ENCODE measurements at places on chromosomes 12 and 14. TPM values are rescaled to one million over a fixed set of nuclear protein-coding genes. Genes with fewer than 3 reads are reported as not detected.
A peak's percentile ranks its signal among the peaks of the same experiment; 100 is the strongest.

DNA sequence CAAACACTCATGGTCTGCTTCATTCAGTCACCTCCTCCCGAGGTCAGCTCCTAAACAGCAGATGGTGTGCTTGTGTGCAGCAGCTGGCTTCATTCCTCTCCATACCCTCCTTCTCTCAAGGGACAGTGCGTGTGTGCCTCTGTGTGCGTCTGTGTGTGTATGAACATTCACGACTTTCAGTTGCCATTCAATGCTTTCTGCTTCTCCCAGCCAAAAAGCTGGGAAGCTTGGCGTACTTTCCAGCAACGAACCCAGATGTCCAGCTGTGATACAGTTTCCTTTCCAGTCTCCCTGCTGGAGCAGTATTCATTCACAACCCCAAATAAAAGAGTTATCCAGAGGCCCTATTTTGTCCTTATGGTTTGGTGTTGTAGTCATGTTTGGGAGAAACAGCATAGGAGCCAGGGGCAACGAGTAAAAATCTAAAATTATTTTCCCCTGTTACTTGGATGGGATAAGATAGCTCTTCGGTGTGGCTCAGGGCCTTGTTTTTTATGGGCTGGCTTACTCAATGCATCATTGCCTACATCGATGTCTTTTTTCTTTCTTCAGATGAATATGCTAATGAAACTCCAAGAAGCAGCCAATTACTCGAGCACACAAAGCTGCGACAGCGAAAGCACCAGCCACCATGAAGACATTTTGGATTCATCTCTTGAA lies 379.3 kb downstream of the NAV3 start:
- no peak for DNase-seq

DNA sequence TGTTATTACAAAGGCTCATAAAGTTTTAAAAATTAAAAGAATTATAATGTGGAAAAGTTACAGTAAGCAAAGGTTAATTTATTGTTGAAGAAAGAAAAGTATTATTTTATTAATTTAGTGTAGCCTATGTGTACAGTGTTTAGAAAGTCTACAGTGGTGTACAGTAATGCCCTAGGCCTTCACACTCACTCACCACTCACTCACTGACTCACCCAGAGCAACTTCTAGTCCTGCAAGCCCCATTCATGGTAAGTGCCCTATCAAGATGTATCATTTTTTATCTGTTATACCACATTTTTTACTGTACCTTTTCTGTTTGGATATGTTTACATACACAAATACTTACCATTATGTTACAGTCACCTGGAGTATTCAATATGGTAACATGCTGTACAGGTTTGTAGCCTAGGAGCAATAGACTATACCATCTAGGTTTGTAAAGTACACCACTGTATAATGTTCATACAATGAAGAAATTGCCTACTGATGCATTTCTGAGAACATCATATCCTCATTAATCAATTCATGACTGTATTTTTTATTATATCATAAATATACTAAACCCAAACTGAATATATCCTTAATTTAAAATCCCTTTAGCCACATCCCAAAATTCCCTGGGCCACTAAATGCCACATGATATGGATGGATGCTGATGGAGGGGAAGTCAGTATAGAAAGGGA lies 43.6 kb upstream of the NID2 start:
- no peak for DNase-seq

DNA sequence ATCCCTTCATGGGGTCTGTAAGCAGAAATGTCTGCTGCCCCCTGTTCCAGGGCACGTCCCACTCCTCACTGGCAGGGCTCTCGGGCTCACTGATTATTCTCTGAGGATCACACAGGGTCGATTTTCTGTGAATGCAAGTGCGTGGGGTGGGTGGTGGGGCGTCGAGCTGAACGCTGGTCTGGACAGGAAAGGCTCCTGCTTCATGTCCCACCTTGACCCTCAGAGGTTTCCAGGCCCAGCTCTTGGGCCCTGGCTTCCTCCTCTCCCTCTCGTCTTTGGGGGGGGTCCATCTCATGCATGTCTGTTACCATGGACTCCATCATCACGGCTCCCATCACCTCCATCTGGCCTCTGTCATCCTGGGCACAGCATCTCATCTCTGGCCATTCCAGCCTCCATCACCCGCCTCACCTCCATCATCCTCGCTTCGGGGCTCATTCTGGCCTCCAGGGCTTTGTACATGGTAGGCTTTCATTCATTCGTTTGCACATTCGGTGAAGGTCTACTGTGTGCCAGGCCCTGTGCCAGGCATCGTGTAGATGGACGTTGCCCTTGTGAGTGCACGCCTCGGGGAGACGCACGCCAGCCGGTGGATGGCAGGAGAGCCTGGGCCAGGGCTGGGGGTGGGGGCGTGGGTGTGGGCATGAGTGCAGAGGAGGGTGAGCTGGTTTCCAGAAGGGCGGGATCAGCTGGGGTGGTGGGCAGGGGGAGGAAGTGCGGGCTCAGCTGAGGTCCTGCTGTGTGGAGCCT lies 34.7 kb downstream of the RTL1 start:
- DNase-seq = no peak

The LBHD2 gene
- not detected for total RNA-seq

- DNase-seq = no peak
Observed at GRCh38 chr14:105336477-105337287, 22.1 kb downstream of the PACS2 start.

DNA sequence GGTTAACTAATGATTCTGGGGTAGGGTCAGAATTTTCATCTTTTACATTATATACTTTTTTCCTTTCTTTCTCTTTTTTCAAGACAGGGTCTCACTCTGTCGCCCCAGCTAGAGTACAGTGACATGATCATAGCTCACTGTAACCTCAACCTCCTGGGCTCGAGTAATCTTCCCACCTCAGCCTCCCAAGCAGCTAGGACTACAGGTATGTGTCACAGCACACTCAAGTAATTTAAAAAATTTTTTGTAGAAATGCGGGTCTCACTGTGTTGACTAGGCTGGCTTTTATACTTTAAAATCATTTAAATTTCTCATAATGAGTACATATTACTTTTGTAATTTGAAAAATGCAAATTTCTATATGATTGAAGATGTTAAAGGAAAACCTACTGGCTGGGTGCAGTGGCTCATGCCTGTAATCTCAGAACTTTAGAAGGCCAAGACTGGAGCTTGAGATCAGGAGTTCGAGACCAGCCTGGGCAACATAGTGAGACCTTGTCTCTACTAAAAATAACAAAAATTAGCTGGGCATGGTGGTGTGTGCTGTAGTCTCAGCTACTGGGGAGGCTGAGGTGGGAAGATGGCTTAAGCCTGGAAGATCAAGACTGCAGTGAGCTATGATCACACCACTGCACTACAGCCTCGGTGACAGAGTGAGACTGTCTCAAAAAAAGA lies 25.7 kb downstream of the R3HDM2 start:
- DNase-seq = no peak

- DNase-seq = no peak
Observed at GRCh38 chr14:71923513-71923912, 8.7 kb upstream of the RGS6 start.

- DNase-seq = peak; percentile 37
Observed at GRCh38 chr12:117907108-117907689, 61.6 kb downstream of the KSR2 start.

The ERP27 gene
- 0.37 TPM for total RNA-seq

The RAD51AP1 gene
- 14.7 TPM for total RNA-seq

The CLEC9A gene
- total RNA-seq = not detected

- DNase-seq = no peak
Observed at GRCh38 chr12:93099792-93100191, 170.7 kb upstream of the EEA1 start.

DNA sequence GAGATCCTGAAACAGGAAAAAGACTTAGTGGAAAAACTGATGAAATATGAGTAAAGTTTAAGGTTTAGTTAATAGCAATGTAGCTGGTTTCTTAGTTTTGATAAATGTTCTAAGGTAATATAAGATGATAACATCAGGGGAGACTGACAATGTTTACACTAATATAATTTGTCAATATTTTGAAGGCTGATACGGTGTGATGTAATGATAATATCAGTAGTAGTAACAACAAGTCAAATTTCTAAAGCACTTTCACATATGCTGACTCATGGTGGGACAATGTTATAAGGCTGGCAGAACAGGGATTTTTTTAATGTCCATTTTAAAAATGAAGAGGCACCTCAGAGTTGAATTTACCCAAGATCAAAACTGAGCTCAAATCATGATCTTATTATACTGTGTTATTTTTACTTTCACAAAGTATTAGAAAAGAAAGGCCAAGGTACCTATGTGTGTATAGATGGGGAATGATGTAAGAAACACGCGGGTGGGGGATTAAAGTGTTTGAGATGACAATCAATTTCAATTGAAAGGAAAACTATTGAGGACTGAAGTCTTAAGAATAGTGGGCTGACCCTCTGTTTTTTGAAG lies 2.4 kb upstream of the FLRT2 start:
- no peak for DNase-seq

The WNT5B gene
- total RNA-seq = 0.08 TPM

The ACOT4 gene
- total RNA-seq = 3.3 TPM

The MYF6 gene
- not detected for total RNA-seq

GRCh38 chr12:64243809-64244208 lies 21.7 kb upstream of the KICS2 start:
- DNase-seq = no peak

The SLC25A21 gene
- total RNA-seq = not detected

The PAPLN gene
- 0.25 TPM for total RNA-seq

GRCh38 chr14:49497267-49497666 lies 88.9 kb downstream of the RPS29 start:
- no peak for DNase-seq

The ABCC9 gene
- total RNA-seq = not detected

- no peak for DNase-seq
Observed at GRCh38 chr12:88897723-88898122, 317.5 kb upstream of the KITLG start.

The PLEKHH1 gene
- total RNA-seq = 11.0 TPM

DNA sequence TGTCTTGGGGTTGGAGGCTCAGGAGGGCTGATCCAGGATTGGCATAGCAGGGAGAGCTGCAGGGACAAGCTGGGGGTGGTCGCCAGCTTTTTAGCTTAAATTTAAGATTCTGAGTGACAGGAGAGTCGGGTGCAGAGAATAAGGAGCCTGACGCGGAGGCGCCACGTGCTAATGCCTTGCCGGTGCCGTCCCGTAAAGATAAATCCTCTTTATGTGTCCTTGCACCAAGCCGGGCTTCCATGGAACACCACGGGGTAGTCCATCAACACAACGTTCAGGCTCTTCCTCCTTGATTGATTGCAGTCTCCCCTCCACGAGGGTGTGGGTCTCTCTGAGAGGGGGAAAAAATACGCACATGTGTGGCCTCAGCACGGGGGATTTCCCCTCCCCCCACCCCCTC lies 3.9 kb downstream of the DLK1 start:
- DNase-seq = no peak

The NEMP1 gene
- 12.5 TPM for total RNA-seq

DNA sequence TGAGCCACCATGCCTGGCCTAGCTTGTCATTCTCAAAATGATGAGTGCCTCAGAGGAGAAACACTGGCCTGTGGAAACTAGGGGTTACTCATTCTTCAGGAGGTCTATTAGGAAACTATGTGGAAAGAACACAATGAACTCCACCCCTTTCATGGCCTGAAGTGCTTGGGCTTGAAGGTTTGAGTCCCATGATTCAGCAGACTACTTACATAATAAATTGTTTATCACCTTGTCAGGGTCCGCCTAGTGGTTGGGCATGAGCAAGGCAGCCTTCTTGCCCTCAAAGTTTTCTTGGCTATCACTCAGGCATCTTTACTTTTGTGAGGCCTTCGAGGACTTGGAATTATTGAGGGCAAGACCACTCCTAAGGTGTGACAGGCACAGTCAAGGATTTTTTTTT lies 251.2 kb downstream of the ACSS3 start:
- DNase-seq = peak; percentile 44

- DNase-seq = no peak
Observed at GRCh38 chr12:26455936-26456574, 260.7 kb downstream of the SSPN start.

GRCh38 chr12:115437061-115437567 lies 753.1 kb upstream of the TBX3 start:
- DNase-seq = no peak

DNA sequence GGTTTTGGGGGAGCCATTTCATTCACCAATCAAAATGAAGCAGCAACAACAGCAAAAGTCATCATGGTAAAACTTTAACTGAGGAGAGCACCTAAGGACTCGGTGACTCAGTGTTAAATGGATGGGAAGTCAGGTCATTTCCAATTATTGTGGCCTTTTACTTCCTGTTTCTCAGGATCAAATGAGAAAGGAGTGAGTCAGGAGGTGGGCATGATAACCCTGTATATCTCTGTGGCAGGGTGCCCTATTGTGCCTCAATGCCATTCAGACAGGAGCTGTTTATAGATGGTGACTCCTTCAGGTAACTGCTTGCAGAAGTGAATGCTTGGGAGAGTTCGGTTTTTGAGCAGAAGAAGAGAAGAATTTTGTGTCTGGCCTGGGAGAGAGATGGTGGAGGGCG lies 135.5 kb upstream of the CPM start:
- DNase-seq = peak; percentile 42

- peak; percentile 56 for DNase-seq
Observed at GRCh38 chr14:57486767-57487379, 6.8 kb downstream of the CCDC198 start.

DNA sequence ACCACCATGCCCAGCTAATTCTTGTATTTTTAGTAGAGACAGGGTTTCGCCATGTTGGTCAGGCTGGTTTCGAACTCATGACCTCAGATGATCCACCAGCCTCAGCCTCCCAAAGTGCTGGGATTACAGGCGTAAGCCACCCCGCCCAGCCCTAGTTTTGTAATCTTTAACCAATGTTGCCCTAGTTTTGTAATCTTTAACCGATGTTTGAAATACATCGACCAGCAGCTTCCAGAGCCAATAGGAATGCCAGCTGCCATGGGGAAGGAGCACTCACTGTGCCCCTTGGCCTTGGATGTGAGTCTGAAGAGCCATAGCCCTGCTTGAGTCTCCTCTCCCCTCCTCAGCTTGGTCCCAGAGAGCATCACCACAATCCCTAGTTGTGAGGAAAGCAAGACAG lies 209.3 kb upstream of the RGS6 start:
- no peak for DNase-seq

The RIMBP2 gene
- 0.97 TPM for total RNA-seq

DNA sequence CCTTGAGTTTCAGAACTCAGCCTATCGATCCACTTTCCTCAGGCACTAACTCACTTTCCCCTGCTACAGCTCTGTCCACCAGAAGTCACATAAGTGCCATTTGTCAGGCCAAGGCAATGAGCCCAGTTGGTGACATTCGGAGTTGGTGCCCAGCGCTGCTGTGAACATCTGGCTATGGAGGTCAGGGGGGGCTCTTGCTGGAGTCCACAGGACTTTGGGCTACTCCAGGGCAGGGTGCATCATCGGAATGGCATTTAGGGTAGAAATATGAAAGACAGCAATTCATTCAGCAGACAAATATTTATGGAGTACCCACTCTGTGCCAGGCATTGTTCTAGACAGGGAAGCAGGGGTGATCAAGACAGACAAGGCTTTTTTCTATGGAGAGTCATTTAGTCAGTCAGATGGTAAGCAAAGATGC lies 1.5 kb upstream of the PPP1CC start:
- no peak for DNase-seq

DNA sequence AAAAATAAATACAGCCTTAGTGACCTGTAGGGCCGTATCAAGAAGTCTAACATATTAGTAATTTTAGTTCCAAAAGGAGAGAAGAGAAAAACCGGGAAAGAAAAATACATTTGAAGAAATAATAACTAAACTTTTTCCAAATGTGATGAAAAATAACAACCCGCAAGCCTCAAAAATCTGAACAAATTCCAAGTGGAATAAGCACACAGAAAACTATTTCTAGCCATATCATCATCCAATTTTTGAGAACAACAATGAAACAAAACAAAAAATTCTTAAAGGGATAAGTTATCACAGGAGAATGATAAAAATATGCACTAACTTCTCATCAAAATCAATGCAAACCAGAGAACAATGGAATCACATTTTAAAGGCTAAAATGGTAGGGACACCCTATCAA lies 198.1 kb upstream of the PLXNC1 start:
- no peak for DNase-seq

The TPH2 gene
- not detected for total RNA-seq

The KCTD10 gene
- total RNA-seq = 38.4 TPM

Measured in HT-29 (cell line).